ENCODE measurements at places on chromosomes 4 and X.

DNA sequence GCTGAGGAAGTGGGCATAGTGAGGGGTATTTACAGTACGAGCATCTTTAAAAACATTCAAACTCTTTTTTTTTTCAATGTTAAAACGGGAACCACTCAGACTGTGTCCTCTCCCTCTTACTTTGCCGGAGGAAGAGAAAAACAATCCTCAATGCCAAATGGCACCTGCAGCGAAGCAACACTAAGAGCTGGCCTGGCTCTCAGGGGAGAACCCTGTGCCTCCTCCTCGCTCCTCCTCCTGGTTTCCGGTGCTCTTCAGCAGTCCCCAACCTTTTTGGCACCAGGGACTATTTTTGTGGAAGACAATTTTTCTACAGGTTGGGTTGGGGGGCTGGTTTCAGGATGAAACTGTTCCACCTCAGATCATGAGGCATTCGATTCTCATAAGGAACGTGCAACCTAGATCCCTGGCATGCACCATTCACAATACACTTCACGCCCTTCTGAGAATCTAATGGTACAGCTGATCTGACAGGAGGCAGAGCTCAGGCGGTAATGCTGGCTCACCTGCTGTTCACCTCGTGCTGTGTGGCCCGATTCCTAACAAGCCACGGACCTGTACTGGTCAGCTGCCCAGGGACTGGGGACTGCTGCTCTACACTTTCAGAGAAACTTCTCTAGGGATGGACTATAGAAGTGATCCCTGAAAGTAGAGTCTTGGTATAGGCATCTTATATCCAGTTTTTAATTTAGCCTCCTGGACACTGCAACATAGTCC lies 404.1 kb downstream of the RAPGEF2 start:
- no peaks in the 10 kb centered on the region for H3K36me3 ChIP-seq
- no peaks in the 10 kb centered on the region for H3K4me1 ChIP-seq
- DNase-seq, result no peak
- no peak overlapping the region for H3K4me3 ChIP-seq

DNA sequence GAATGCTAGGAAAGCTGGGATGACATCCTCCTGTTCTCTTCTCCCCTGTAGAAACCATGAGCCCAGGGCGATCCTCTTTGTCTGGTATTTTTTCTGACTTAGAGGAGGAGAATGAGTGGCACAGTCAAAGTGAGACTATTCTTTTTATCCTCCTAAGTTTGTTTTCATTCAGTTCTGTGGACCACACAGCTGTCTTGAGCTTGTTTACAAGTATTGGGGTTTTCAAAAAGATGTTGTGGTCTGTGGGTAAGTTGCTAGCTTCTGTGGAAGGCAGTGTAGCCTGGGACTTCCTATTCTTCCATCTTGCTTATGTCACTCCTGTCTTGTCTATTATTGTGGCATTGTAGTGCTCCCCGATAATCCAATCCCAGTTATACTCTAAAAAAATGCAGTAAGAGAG lies 223.0 kb downstream of the PAPSS1 start:
- H3K4me1 ChIP-seq, result no peaks in the 10 kb centered on the region
- H3K27me3 ChIP-seq, result no peaks in the 10 kb centered on the region
- DNase-seq, result no peak
- no peaks in the 10 kb centered on the region for H3K36me3 ChIP-seq

DNA sequence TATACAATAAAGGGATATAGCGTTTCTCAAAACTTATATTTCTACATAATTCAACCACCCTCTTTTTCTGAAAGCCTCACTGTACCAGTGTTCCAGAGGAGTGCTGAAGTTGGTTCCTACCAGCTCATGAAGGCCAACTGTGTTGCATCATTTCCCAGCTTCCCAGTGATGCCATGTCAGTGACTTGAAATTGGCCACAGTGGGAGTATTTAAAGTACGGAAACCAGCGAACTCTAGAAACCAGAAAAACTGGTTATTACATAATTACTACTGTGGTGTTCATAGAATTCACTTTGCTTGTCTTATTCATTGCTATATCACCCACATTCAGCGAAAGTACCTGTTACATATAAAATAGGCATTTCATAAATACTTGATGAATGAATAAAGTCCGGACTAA lies 135.4 kb downstream of the GC start:
- H3K4me1 ChIP-seq, result no peaks in the 10 kb centered on the region
- DNase-seq, result no peak
- H3K36me3 ChIP-seq, result no peaks in the 10 kb centered on the region
- no peaks in the 10 kb centered on the region for H3K27me3 ChIP-seq
- no peak overlapping the region for H3K4me3 ChIP-seq
- no peak overlapping the region for H3K27ac ChIP-seq

GRCh38 chr4:95551653-95552052 lies 2.9 kb upstream of the UNC5C start:
- no peak for DNase-seq
- no peak overlapping the region for H3K4me3 ChIP-seq
- H3K4me1 ChIP-seq, result peaks cover 32% of the 10 kb centered on the region
- H3K36me3 ChIP-seq, result no peaks in the 10 kb centered on the region

GRCh38 chr4:153362184-153362583 lies 17.7 kb downstream of the MND1 start:
- H3K4me1 ChIP-seq, result no peaks in the 10 kb centered on the region
- H3K27me3 ChIP-seq, result no peaks in the 10 kb centered on the region
- H3K4me3 ChIP-seq, result no peak overlapping the region
- DNase-seq, result no peak
- H3K36me3 ChIP-seq, result no peaks in the 10 kb centered on the region

DNA sequence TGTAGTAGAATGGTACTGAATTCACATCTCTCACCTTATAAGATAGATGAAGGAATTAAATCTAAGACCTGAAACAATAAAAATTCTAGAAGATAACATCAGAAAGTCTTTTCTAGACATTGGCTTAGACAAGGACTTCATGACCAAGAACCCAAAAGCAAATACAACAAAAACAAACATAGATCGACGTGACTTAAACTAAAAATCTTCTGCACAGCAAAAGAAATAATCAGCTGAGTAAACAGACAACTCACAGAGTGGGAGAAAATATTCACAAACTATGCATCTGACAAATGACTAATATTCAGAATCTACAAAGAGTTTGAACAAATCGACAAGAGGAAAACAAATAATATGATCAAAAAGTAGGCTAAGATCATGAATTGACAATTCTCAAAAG lies 38.8 kb downstream of the UGT2A3 start:
- H3K27me3 ChIP-seq, result no peaks in the 10 kb centered on the region
- H3K36me3 ChIP-seq, result no peaks in the 10 kb centered on the region
- H3K4me1 ChIP-seq, result no peaks in the 10 kb centered on the region
- H3K27ac ChIP-seq, result no peak overlapping the region
- no peak for DNase-seq

DNA sequence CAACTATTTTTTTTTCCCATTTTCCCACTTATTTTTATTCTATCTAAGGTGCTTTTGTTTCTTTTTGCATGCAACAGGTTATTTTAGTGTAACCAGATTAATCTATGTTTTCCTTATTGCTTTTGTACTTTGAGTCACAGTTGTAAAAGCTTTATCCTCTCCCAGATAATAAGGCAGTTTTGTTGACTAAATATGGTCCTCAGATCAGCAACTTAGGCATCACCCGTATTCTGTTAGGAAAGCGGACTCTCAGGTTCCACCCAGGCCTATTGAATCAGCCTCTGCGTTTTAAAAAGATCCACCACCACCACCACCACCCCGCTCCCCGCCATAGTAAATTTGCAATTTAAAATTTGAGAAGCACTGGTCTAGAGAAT lies 58.6 kb upstream of the USP9X start:
- H3K4me1 ChIP-seq, result no peaks in the 10 kb centered on the region
- H3K4me3 ChIP-seq, result no peak overlapping the region
- no peak for DNase-seq
- H3K27me3 ChIP-seq, result no peaks in the 10 kb centered on the region

DNA sequence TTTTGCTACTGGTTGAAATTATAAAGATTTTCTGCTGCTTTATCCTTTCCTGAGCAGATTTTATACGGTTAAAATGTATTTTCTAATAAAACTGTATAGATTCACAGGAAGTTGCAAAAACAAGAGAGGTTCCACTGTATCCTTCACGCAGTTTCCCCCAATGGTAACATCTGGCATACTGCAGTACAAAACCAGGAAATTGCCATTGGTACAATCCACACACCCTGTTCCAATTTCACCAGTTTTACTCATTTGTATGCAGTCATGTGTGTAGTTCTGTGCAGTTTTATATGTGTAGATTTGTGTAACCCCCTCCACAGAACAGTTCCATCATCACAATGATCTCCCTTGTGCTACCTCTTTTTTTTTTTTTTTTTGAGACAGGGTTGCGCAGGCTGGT lies 20.0 kb downstream of the DDX3X start:
- H3K4me1 ChIP-seq, result peaks cover 22% of the 10 kb centered on the region
- no peak overlapping the region for H3K27ac ChIP-seq
- H3K27me3 ChIP-seq, result no peaks in the 10 kb centered on the region
- H3K4me3 ChIP-seq, result no peak overlapping the region
- H3K36me3 ChIP-seq, result peaks cover 17% of the 10 kb centered on the region

GRCh38 chrX:75181721-75182120 lies 25.6 kb upstream of the ABCB7 start:
- no peaks in the 10 kb centered on the region for H3K36me3 ChIP-seq
- DNase-seq, result no peak

- H3K4me3 ChIP-seq, result no peak overlapping the region
- H3K36me3 ChIP-seq, result no peaks in the 10 kb centered on the region
- no peaks in the 10 kb centered on the region for H3K27me3 ChIP-seq
- DNase-seq, result no peak
- H3K27ac ChIP-seq, result no peak overlapping the region
These were observed 84.1 kb downstream of the NHS start for GRCh38 chrX:17459008-17459611.

GRCh38 chr4:86006057-86006456 lies 353.8 kb downstream of the MAPK10 start:
- H3K36me3 ChIP-seq, result no peaks in the 10 kb centered on the region
- H3K27me3 ChIP-seq, result no peaks in the 10 kb centered on the region
- no peak overlapping the region for H3K4me3 ChIP-seq
- no peaks in the 10 kb centered on the region for H3K4me1 ChIP-seq

DNA sequence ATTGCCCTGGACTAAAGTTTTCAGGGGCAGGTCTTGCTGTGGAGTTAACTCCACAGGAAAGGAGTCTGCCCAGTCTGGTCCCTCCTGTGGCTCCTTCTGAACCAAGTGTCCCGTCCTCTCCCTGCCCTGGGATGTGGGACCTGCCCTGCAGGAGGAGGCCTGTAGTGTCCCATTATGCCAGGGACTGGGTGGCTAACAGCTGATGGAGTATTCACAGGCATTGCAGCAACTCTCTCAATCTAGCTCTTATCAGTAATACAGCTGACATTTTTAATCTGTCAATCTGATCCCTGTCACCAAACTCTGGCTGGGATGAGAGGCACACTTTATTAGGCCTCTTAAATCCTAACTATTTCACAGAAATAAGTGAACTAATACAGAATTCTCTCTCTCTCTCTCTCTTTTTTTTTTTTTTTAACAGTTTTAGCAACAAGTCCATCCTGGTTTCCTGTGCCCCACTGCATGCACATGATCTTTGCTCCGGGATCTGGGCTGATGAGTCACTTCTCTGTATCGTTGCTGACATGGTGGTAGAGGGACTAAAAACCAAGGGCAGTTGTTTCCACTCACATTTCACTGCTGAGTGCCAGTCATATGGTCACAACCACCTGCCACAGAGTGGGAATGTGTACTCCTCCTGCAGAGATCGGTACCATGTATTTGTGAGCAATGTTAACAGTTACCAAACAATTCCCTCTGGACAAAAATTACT lies 39.1 kb downstream of the HAND2 start:
- peaks cover 3% of the 10 kb centered on the region for H3K4me1 ChIP-seq
- no peak overlapping the region for H3K4me3 ChIP-seq
- no peak overlapping the region for H3K27ac ChIP-seq
- no peaks in the 10 kb centered on the region for H3K27me3 ChIP-seq

DNA sequence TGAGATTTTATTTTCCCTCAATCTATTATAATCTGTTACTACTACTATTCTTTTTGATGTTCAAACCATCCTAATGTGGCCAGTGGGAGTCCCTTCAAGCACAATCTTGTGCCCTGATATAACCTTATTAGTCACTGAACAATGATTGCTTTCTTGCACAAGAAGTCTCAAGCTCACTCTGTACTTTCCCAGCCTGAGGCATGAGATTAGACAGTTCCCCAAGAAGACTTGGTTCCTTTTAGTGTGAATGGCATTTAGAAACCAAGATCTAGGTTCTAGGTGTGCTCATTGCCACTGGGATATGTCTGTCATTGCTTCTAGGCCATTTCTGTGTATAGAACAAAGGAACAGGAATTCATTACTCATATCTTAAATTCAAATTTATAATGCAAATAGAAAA lies 28.0 kb upstream of the RBM41 start:
- H3K4me1 ChIP-seq, result no peaks in the 10 kb centered on the region
- H3K36me3 ChIP-seq, result no peaks in the 10 kb centered on the region
- DNase-seq, result no peak
- no peaks in the 10 kb centered on the region for H3K27me3 ChIP-seq
- H3K27ac ChIP-seq, result no peak overlapping the region

GRCh38 chr4:32003548-32003947 lies 1283.4 kb downstream of the PCDH7 start:
- no peaks in the 10 kb centered on the region for H3K36me3 ChIP-seq
- no peak overlapping the region for H3K4me3 ChIP-seq
- H3K4me1 ChIP-seq, result no peaks in the 10 kb centered on the region
- DNase-seq, result no peak
- H3K27me3 ChIP-seq, result no peaks in the 10 kb centered on the region
- no peak overlapping the region for H3K27ac ChIP-seq
